SJCRH30 (cell line): ENCODE measurements at places on chromosomes 7 and 10. TPM values are rescaled to one million over a fixed set of nuclear protein-coding genes. Genes with fewer than 3 reads are reported as not detected.
A peak's percentile ranks its signal among the peaks of the same experiment; 100 is the strongest.

- no peak for DNase-seq
Observed at GRCh38 chr10:112283100-112283499, at the start of gene TECTB. TECTB (plus strand) TSS chr10:112283400; CDS start chr10:112283735, 335 bp downstream.

GRCh38 chr7:105885387-105886111, 9.2 kb upstream of the ATXN7L1 start:
- peak; percentile 55 for DNase-seq

Gene PLEKHA1
- 26.6 and 31.9 TPM in 2 replicates for total RNA-seq

- DNase-seq = no peak
Observed at GRCh38 chr10:47158116-47159071, 141.6 kb upstream of the GDF10 start.

GRCh38 chr7:7989616-7990440, 21.2 kb downstream of the GLCCI1 start:
- no peak for DNase-seq

- DNase-seq = no peak
Observed at GRCh38 chr7:47720141-47720906, 138.4 kb upstream of the TNS3 start.

- no peak for DNase-seq
Observed at GRCh38 chr10:14926061-14926470, 27.8 kb downstream of the DCLRE1C start.

Gene TSPAN33
- 47.8 and 49.1 TPM in 2 replicates for total RNA-seq

Gene FGF8
- 115 and 123 TPM in 2 replicates for total RNA-seq

DNA sequence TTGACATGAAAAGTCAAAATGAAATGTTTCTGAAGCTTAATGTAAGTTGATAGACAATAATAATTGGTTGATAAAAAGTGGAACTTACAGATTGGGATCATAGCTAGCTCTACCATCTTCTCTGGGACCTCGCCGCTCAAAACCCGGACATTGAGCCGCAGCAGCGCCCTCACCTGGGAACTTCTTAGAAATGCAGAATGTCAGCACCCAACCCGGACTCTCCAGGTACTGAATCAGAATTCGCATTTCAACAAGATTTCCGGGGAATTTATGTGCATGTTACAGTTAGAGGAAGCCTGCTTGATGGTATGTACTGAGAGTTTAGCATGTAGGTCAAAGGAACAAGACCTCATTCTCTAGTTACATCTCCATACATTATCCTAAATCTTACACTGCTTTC, 36.7 kb upstream of the ABLIM1 start:
- DNase-seq = peak; percentile 52

Gene WIPF3
- not detected in 2 replicates for total RNA-seq

DNA sequence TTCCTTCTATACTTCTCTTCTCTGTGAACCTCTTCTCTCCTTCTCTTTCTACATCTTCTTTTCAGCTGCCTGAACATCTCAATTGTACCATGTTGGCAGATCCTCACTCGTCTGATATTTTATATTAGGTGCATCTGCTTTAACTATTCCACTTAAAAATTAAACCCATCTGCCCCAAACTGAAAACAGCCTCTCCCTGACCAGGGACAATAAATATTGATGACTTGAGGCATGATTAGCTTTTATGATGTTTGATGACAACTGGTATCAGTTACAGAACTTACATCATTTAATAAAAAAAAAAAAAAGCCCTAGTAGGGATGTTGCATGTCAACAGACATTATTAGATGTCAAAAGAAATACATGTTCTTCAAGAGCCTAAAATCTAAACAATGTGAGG, 79.8 kb upstream of the HABP2 start:
- DNase-seq = no peak

DNA sequence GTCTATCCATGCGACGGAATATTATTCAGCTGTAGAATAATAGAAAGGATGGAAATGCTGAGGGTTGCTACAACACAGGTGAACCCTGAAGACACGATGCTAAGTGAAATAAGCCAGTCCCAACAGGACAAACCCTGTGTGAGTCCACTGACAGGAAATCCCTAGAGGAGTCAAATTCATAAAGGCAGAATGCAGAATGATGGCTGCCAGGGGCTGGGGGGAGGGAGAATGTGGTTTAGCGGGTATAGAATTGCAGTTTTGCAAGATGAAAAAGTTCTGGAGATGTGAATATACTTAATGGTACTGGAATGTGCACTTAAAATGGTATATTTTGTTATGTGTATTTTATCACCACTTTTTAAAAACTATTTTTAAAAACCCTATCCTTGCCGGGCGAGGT, 36.9 kb upstream of the DOCK1 start:
- no peak for DNase-seq

DNA sequence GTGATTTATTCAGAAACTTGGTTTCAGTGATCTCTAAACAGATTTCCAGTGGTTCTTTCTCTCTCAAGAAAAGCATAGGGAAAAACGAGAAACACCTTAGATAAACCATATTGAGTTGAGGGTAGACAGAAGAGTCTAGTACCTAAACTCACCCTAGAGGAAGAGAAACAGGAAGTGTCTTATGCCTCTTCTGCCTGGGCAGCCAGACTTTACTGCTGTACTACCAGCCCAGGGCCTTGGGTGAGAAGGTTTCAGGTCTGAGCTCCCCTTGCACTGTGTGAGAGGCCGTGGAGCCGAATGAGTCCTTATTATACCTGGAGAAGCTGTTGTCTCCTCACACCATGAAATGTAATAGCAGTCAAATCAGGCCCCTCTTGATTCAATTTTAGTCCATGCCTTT, 18.2 kb downstream of the HIF1AN start:
- no peak for DNase-seq

Gene HMX3
- total RNA-seq = 0.12 and 0.23 TPM in 2 replicates

Gene LANCL2
- 23.4 and 28.0 TPM in 2 replicates for total RNA-seq

Gene NCF1
- not detected in 2 replicates for total RNA-seq

GRCh38 chr7:13077466-13077865, 390.0 kb downstream of the ARL4A start:
- no peak for DNase-seq

DNA sequence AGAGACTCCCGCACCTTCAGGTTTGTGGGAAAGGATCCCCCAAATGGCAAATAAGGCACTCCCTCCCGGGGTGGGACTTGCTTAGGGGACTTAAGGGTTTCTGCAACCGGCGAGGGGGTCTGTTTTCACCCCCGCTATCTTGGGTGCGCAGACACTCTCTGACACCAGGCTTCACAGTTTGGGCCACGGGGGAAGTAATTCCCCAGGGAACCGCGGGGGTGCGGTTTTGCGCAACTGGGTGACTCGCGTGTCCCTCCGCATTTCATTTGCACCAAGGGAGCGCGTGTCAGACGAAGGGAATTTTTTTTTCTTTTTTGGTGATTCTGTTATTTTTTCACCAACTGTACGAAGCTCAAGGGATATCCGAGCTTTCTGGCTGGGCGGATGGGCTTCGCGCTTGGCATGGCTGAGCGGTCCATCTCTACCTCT, 1.7 kb downstream of the GRM8 start:
- DNase-seq = no peak

DNA sequence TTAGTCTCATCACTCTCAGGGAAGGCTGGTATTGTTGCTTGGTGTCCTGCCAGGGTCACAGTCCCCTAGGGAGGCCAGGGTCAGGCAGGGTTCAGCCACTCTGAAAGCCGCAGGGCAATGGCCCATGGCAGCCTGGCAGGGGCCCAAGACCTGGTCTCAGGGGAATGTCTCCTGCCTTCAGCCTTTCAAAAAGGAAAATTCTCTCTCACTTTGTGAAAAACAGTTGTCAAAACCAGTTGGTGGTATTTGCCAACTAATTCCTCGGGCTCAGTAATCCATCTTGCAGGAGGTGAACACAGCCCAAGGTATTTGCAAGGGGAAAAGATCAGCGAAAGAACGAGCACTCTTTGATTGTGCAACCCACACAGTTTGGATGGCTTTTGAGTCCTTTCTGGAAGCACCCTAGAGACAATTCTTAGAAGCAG, 101.5 kb downstream of the JCAD start:
- peak; percentile 72 for DNase-seq

Gene PODXL
- 71.1 and 78.1 TPM in 2 replicates for total RNA-seq

GRCh38 chr10:44385026-44385695, at the start of gene CXCL12:
CXCL12 (minus strand) TSS chr10:44385097; CDS start chr10:44385005, 92 bp downstream.
- no peak for DNase-seq

- no peak for DNase-seq
Observed at GRCh38 chr10:1412531-1413189, 324.7 kb downstream of the ADARB2 start.

DNA sequence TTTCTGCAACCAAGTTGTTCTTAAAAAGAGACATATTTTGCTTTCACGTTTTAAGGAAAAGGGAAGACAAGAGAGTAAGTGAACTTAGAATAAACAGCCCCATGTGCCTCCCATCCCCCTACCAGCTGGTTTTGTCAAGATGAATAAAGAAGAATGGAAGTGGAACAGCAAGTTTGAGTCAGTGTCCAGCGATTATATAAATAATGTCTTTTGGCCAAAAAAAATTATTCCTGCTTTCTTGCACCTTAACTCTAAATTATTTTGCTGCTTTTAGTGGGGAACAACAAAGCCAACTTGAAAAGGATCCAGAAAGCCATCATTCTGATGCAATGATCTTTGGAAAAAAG, 82.4 kb upstream of the TRIL start:
- no peak for DNase-seq

- DNase-seq = no peak
Observed at GRCh38 chr7:43096875-43097274, 15.6 kb upstream of the HECW1 start.

GRCh38 chr10:12973149-12973718, 28.3 kb downstream of the CCDC3 start:
- DNase-seq = no peak

GRCh38 chr7:50543776-50544442, 21.3 kb downstream of the DDC start:
- no peak for DNase-seq

GRCh38 chr10:103502849-103503660, 9.6 kb downstream of the NEURL1 start:
- DNase-seq = no peak

Gene AEBP1
- 13.4 and 17.8 TPM in 2 replicates for total RNA-seq

Gene CEP55
- 43.2 and 49.4 TPM in 2 replicates for total RNA-seq

Gene GIMAP1
- not detected in 2 replicates for total RNA-seq

GRCh38 chr7:8221567-8221966, 40.4 kb downstream of the ICA1 start:
- DNase-seq = no peak

Gene TAS2R39
- not detected in 2 replicates for total RNA-seq

Gene MRLN
- 10.5 and 16.0 TPM in 2 replicates for total RNA-seq

Gene KAZALD1
- total RNA-seq = 55.7 and 58.1 TPM in 2 replicates

Gene TRIM74
- not detected in 2 replicates for total RNA-seq

Gene DDC
- not detected in 2 replicates for total RNA-seq

Gene MCM10
- total RNA-seq = 49.5 and 53.1 TPM in 2 replicates

- DNase-seq = no peak
Observed at GRCh38 chr10:114576132-114576487, 82.0 kb downstream of the ABLIM1 start.

- DNase-seq = peak; percentile 98
Observed at GRCh38 chr7:96236198-96237039, 85.5 kb downstream of the SLC25A13 start.

- DNase-seq = no peak
Observed at GRCh38 chr10:35349389-35349915, 13.1 kb downstream of the CCNY start.

Gene TMEM176A
- not detected in 2 replicates for total RNA-seq

DNA sequence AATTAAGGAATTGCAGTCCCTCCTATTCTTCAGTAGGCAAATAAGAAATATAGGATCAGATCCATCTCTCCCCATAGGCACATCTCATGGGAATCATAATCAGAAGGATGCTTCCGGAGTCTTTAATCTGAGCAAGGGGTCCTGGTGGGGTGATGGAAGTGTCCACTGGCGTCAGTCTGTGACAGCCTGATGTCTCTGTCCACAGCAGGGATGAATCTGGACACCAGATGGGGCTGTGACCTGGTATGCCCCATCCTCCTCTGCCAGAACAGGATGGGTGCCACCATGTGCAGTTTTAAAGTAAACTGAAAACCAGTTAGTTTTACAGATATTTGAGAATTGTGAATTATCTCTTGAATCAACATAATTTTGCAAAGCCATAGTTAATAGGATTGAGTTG, 148.7 kb downstream of the C1GALT1 start:
- DNase-seq = no peak

GRCh38 chr7:139838276-139838675, 9.2 kb downstream of the TBXAS1 start:
- DNase-seq = no peak

GRCh38 chr7:4226524-4226882, 455.6 kb upstream of the FOXK1 start:
- DNase-seq = no peak

GRCh38 chr10:29553544-29554250, 81.1 kb downstream of the SVIL start:
- DNase-seq = no peak

DNA sequence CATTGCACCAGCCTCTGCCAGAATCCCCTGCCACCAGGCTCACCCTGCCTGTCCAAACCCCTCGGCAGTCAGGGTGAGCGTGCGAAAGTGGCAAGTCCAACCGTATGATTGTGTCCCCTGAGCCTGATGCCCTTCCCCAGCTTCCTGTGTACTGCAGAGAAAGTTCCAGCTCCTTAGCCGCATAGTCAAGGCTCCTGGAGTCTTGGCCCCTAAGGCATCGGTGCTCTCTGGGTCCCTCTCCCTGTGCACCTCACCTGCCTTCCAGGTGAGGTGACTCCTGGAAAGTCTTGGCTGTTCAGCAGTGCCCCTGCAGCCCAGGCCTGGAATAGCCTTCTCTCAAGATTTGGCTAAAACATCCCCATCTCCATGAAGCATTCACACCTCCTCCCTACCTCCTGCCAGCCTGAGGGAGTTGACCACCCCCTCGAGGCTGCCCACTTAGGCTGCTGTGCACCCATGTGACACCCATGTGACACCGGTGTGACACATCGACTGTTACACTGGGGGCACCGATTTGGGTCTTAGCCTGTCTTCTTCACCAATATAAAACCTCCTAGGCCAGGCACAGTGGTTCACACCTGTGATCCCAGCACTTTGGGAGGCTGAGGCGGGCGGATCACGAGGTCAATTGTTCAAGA, 56.1 kb upstream of the ELN start:
- DNase-seq = no peak

DNA sequence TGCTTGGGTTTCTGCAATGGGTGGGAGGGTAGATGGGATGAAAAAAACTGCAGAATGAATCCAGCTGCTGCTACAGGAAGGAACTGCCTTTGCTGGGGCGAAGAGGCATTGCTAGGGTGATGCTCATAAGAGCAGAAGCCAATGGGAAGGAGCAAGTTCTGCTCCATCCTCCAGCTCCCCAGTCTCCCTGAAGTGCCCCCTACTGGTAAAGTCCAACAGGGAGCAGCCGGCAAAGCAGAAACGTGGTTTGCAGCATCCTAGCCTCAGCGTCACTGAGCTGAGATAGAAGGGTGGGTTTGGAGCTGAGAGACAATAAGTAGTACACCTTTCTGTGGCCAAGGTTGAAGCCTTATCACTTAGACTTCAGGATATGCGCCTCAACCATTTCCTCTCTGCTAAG, 220.5 kb downstream of the CCSER2 start:
- no peak for DNase-seq

GRCh38 chr7:19030281-19030680, 87.2 kb downstream of the TWIST1 start:
- no peak for DNase-seq
